ENCODE measurements at places on chromosomes 13 and 19.

- no peak for DNase-seq
These were observed 75.5 kb downstream of the ALOX5AP start for GRCh38 chr13:30810801-30811200.

GRCh38 chr19:56566904-56567273 lies 379 bp upstream of the ZNF470 start:
- DNase-seq, result peak; percentile 3

GRCh38 chr13:99331881-99332293 lies 24.7 kb upstream of the GPR183 start:
- no peak for DNase-seq

GRCh38 chr19:5805462-5806132 lies 730 bp downstream of the NRTN start:
- no peak for DNase-seq

GRCh38 chr19:49129238-49129583 lies 9.9 kb downstream of the PPFIA3 start:
- DNase-seq, result no peak

DNA sequence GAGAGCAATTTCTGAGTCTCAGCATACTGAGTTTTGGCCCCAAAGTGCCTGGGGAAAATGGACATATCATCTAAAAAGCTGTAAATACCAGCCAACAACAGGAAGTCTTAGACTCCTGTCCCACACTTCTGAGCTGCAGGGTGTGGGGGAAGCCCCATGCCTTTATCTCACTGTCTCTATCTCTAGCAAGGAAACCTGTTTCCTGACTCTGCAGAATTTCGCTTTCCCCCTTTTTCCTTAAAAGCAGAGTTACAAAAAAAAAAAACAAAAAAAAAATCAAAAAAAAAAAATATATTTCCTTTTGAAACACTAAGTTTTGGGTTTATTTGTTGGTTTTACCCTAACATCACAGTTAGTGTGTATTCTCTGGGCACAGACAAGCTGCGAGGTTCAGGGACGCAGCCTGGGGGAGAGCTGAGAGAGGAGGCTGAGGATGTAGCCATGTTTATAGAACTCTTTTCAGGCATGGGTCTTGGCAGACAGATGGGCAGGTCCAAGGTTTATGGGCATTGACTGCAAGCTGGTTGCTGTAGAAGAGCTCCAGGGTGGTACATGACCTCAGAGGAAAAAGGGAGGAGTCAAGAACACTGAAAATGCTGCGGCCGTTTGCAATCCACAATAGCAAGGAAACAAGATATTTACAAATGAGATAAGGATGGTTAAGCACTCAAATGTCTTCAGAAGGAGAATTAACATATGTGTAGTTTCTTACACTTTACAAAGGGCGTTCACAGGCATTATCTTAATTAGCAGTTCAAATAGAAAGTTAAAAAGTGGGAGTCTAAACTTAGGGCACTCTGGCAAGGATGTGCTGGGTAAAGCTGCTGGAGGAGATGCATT lies 4.9 kb downstream of the MBNL2 start:
- DNase-seq, result no peak

DNA sequence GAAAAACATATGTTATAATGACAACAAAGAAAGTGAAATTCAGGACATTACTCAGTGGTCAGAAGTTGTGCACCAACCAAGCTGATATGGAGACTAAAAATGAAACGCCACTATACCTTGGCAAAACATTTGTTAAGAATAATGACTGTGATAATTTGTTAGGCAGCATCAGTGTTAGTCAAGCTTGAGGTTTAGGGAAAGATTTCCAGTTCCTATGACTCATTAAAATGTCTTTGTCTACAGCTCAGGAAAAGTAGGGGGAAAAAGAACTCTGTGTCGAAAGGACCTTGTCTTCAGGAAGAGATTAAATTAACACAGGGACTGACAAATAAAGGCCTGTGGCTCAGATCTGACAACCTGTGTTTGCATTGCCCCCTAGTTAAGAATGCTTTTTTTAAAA lies 764.1 kb upstream of the SLITRK6 start:
- no peak for DNase-seq
